ENCODE measurements at places on chromosomes 6 and 20. TPM values are rescaled to one million over a fixed set of nuclear protein-coding genes. Genes with fewer than 3 reads are reported as not detected.
A peak's percentile ranks its signal among the peaks of the same experiment; 100 is the strongest.

DNA sequence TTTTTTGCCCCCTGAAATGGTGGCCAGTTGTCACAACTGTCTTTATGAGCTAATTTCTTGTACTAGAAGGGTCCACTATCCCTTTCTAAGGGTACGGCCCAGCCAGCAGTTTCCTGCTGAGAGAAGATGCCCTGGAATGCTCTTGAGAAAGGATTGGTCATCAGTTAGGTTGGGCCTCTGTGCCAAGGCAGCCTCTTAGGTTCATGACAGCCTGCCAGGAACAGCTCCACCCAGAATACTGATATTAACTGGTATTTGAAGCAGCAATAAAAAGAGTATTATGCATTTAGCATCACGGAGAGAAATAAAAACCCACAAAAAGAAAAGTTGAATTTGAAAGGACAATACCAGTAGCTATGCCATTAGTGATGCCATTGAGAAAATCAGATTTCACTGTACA lies 9.0 kb upstream of the HINT3 start:
- DNase-seq, result peak; percentile 52
- H3K36me3 ChIP-seq, result no peaks in the 10 kb centered on the region
- peaks cover 81% of the 10 kb centered on the region for H3K4me1 ChIP-seq
- H3K4me3 ChIP-seq, result 0 out of 2 replicates have a peak overlapping the region, but pooled peaks have one; percentile 4

DNA sequence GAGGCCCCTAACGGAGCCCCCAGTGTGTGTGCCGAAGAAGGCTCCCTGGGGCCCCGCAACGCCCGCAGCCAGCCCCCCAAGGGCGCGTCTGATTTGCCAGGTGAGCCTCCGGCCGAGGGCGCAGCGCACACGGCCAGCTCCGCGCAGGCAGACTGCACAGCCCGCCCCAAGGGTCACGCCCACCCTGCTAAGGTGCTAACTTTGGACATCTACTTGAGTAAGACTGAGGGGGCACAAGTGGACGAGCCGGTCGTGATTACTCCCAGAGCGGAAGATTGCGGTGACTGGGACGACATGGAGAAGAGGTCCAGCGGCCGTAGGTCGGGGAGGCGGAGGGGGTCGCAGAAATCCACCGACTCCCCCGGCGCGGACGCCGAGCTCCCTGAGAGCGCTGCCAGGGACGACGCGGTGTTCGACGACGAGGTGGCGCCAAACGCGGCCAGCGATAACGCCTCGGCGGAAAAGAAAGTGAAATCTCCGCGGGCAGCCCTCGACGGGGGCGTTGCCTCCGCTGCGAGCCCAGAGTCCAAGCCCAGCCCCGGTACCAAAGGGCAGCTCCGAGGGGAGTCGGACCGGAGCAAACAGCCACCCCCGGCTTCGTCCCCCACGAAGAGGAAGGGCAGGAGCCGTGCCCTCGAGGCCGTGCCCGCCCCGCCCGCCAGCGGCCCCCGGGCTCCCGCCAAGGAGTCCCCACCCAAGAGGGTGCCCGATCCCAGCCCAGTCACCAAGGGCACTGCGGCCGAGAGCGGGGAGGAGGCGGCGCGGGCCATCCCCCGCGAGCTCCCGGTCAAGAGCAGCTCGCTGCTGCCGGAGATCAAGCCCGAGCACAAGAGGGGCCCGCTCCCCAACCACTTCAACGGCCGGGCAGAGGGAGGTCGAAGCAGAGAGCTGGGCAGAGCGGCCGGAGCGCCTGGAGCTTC lies 117.0 kb downstream of the RTN4IP1 start:
- peaks cover 22% of the 10 kb centered on the region for H3K27me3 ChIP-seq
- no peaks in the 10 kb centered on the region for H3K36me3 ChIP-seq
- peaks cover 50% of the 10 kb centered on the region for H3K4me1 ChIP-seq
- H3K27ac ChIP-seq, result peak overlapping the region; percentile 76

- peaks cover 64% of the 10 kb centered on the region for H3K4me1 ChIP-seq
- peak overlapping the region; percentile 98 for H3K27ac ChIP-seq
- no peak for DNase-seq
- H3K27me3 ChIP-seq, result peaks cover 4% of the 10 kb centered on the region
These were observed 128.0 kb downstream of the BCAS1 start for GRCh38 chr20:53942472-53942816.

Gene SYTL3
- total RNA-seq, result 5.3 TPM

- no peak for DNase-seq
- H3K4me1 ChIP-seq, result peaks cover 42% of the 10 kb centered on the region
- H3K27ac ChIP-seq, result peak overlapping the region; percentile 94
- no peaks in the 10 kb centered on the region for H3K36me3 ChIP-seq
- peak overlapping the region; percentile 89 for H3K4me3 ChIP-seq
These were observed 112.9 kb upstream of the BTN3A2 start for GRCh38 chr6:26252077-26252472.

Gene CYP24A1
- total RNA-seq, result 0.56 TPM

DNA sequence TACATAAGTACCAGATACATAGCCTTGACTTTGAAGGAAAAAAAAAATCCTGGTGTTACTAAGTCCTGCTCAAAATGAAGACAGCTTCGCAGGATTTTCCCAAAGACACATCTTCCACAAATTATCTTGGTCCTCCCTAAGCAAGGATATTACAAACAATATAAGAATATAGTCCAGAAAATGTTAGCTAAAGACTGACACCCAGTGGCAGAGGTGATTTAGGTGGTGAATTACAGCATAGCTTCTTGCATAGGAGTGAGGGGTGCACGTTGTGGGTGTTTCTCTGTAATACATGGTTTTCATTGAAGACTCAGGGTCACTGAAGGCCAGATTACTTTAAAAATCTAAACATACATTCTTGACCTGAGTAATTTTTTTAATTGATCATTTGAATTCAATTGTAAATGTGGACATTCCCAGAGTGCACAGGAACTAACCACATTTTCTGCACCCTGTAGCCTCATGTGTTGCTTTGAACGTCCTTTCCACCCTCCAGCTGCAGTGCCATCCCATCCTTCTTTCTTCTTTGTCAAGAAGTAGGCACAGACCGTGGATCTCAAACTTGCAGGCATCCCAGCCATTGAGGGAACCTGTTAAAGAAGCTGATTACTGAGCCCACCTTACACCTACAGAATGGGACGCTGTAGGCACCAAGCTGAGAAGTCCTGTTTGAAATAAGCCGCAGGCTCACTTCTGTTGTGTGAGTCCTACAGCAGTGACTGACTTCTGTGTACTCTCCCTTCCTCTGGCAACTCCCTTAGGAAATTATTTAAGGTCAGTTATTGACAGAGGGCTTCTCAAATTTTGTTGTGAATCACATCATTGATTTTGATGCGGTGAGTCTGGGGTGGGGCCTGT lies 102.6 kb downstream of the PERP start:
- DNase-seq, result peak; percentile 14
- H3K4me1 ChIP-seq, result no peaks in the 10 kb centered on the region
- H3K36me3 ChIP-seq, result no peaks in the 10 kb centered on the region
- peaks cover 9% of the 10 kb centered on the region for H3K27me3 ChIP-seq
- no peak overlapping the region for H3K27ac ChIP-seq

DNA sequence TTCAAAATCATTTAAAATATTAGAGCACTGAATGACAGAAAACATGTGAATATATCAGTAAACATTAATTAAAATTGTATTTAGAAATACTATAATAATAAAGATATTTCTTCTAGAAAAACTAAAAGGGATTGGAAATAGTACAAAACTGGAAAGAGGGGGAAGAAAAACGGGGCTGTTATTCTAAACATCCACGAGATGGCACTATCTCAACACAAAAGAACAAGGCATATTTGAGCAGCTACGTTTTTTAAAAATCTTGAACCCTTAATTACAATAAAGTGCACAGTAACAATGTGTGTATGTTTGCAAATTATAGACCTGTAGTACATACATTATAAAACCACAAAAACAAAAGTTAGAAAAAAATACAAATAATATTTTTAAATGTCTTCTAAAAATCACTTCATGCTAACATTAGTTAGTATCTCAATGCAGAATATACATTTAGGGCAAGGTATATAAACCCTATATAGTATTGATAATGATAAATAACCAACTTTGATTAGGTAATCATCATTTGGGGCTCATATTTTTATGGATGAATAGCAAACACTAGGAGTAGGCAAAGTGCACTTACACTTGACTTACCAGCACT lies 42.5 kb upstream of the PNISR start:
- peak; percentile 7 for DNase-seq
- no peak overlapping the region for H3K4me3 ChIP-seq
- no peaks in the 10 kb centered on the region for H3K36me3 ChIP-seq

GRCh38 chr20:25286917-25287316 lies 39.0 kb downstream of the PYGB start:
- H3K4me1 ChIP-seq, result no peaks in the 10 kb centered on the region
- no peak overlapping the region for H3K4me3 ChIP-seq
- H3K27me3 ChIP-seq, result peaks cover 3% of the 10 kb centered on the region
- DNase-seq, result no peak

GRCh38 chr20:53141201-53142050 lies 169.3 kb downstream of the TSHZ2 start:
- no peak overlapping the region for H3K27ac ChIP-seq

DNA sequence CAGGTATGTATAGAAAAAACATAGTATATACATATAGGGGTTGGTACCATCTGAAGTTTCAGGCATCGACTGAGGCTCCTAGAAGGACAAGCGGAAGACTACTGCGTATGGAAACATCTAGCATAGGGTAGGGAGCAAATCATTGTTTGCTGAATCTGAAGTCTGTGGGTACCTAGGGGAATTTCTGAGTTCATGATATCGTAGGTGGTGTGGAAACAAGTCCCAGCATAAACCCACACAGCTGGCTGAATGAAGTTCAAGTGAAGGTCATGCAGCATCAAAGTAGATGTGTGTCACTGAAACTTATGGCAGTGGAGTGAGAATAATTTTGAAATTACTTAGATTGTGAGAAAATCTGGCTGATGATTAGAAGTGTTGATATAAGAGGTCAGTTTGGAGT lies 39.4 kb downstream of the MAP7 start:
- DNase-seq, result no peak
- H3K4me3 ChIP-seq, result no peak overlapping the region
- H3K27me3 ChIP-seq, result peaks cover 18% of the 10 kb centered on the region
- no peak overlapping the region for H3K27ac ChIP-seq
- H3K4me1 ChIP-seq, result no peaks in the 10 kb centered on the region
- no peaks in the 10 kb centered on the region for H3K36me3 ChIP-seq

Gene DYNLT2
- 0.24 TPM for total RNA-seq

DNA sequence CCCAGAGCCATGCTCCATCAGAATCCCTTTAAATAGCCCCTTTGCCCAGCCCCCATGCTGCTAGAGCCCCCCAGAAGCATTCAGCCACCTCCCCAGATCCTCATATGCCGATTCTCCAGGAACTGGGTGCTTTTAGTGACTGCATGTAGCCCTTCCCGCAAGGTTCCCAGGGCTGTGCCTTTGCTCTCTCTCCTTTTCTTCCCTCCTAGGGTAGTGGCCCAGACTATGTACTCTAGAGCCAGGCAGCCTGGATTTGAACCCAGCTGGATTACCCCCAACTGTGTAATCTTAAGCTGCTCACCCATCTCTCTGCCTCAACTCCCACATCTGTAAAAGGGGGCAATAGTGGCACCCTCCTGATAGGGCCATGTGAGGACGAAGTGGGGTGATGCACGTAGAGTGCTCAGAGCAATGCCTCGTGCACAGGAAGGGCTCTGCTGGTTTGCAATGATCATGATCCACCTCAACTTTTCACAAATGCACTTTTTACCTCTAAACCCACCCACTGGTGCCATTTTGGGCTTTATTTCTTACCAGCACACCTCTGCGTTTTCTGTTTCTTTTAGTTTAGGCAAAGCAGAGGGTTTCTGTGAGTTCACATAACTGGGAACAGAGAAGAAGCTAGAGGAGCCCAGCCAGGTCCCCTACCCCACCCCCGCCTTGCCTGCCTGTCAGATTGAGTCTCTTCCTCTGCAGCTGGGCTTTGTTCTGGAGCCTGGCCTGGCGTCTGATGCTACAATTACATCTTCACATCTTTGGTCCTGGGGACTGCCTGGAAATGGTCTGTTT lies 396.5 kb downstream of the RNGTT start:
- DNase-seq, result no peak
- no peaks in the 10 kb centered on the region for H3K36me3 ChIP-seq
- H3K4me3 ChIP-seq, result no peak overlapping the region
- no peaks in the 10 kb centered on the region for H3K4me1 ChIP-seq
- H3K27ac ChIP-seq, result no peak overlapping the region
- peaks cover 2% of the 10 kb centered on the region for H3K27me3 ChIP-seq

- H3K4me1 ChIP-seq, result peaks cover 36% of the 10 kb centered on the region
- H3K36me3 ChIP-seq, result peaks cover 37% of the 10 kb centered on the region
- no peak overlapping the region for H3K4me3 ChIP-seq
- peak; percentile 68 for DNase-seq
- H3K27ac ChIP-seq, result peak overlapping the region; percentile 46
These were observed 4.4 kb downstream of the TRMT6 start for GRCh38 chr20:5945963-5946362.

DNA sequence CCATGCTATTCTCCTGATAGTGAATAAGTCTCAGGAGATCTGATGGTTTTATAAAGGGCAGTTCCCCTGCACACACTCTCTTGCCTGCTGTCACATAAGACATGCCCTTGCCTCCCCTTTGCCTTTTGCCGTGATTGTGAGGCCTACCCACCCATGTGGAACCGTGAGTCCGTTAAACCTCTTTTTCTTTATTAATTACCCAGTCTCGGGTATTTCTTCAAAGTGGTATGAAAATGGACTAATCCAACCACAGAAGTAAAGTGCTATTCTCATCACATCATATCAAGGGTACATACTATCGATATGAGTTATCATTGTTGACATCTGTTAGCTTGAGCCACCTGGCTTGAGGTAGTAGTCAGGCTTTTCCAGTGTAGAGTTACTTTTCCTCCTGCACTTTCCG lies 2.3 kb downstream of the MANBAL start:
- no peak overlapping the region for H3K4me3 ChIP-seq
- peaks cover 60% of the 10 kb centered on the region for H3K4me1 ChIP-seq
- H3K27me3 ChIP-seq, result peaks cover 8% of the 10 kb centered on the region
- no peak for DNase-seq

Gene MARCKS
- total RNA-seq, result 178 TPM

DNA sequence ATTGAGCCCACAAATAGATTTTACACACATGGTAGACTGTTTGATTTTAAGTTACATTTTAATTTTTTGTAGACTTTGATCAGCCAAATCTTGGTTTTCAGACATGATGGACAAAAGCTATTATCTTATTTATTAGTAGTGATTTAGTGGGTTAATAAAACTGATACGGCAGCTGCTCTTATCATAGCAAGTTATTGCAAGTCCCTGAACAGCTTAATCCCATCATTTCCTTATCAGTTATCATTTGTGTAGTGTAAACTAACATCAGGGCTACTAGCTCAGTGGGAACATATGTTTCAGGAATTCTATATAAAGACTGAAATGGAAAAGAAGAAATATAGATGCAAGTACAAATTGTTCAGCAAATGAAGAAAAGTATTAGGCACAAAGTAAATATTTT lies 10.9 kb downstream of the RFX6 start:
- no peak overlapping the region for H3K4me3 ChIP-seq
- H3K27me3 ChIP-seq, result no peaks in the 10 kb centered on the region
- no peaks in the 10 kb centered on the region for H3K36me3 ChIP-seq
- H3K27ac ChIP-seq, result no peak overlapping the region
- H3K4me1 ChIP-seq, result peaks cover 9% of the 10 kb centered on the region

DNA sequence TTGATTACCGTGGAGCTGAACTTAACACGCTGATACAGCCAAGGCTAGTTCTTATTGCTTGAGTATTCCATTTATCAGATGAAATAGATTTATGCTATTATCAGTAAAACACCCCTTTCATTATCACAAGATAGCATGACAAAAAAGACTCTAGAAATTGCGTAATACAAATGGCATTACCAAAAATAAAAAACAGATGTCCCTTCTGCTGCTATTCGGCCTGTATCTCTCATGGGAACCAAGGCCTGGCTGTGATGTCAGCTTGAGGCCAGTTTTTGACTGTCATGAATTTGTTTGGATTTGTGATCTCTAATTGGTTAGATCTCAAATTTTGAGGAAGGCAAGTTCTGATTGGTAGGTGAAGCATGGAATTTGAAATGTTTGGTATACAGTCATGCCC lies 25.2 kb downstream of the MEI4 start:
- H3K27me3 ChIP-seq, result peaks cover 2% of the 10 kb centered on the region
- H3K27ac ChIP-seq, result no peak overlapping the region
- no peak overlapping the region for H3K4me3 ChIP-seq
- no peak for DNase-seq
- no peaks in the 10 kb centered on the region for H3K4me1 ChIP-seq

Measured in HFFc6 (cell line).